ENCODE measurements at places on chromosomes 3 and 15.

DNA sequence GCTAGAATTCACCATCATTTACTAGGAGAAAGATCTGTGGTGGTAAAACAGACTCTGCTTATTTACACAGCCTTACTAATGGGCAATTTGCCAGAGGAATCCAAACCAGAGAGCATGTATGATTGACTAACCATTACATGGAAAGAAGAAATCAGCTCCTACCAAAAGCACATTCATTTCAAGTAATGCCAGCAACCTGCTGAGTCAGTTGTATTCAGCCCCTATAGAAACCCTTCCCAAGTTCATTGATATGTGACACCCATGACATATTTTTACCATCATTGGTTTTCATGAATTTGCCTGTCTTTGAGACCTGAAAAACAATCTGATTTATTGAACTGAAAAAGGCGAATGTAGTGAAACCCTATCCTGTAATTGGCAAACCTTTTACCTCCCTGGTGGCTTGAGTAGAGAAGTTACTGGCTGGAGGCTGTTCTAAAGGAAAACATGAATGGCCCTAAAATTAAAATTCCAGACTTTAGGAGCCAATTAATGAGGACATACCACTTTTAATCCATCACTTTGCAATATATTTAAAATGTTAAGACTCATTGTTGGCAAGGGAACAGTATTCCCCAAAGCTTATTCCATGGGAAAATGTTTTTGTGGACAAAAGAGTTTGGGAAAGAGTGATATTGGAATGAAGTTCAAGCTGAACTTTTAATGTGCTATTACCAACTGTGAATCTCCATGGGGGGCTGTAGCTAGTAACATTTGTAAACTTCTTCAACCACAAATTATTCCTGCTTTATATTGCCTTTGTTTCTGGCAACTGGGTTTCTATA, 542.9 kb downstream of the FHIT start:
- DNase-seq, result no peak

DNA sequence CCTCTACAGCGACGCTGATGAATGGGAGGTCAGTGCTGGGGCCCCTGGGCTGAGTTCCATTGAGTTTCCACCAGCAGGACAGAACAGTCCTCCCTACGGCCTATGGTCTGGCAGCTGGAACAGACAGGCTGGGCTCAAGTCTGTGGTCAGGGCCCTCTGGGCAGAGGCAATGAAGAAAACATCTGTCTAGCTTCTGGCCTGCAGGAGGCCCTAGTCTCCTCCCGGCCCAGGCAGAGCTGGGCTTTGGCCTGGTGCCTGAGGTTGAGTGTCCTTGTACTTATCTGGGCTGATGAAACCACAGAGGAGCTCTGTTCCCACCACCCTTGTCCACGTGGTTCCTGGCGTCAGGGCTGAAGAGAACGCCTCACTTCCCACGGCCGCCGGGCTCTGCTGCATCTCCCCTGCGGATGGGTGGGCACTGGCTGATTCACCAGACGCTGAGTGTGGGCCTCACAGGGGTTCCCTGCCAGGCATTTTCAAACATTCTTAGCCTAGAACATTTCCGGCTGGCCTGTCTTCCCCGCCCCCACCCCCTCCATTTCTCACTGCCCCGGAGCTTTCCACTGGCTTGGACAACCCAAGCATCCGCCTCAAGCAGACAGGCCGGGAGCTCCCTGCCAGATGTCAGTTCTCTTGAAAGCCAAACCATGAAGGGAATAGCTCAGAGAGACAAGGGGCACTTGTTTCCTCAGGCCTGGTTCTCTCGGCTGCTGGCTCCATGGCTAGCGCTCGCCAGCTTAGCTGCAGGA, 20.3 kb downstream of the PPCDC start:
- no peak for DNase-seq

DNA sequence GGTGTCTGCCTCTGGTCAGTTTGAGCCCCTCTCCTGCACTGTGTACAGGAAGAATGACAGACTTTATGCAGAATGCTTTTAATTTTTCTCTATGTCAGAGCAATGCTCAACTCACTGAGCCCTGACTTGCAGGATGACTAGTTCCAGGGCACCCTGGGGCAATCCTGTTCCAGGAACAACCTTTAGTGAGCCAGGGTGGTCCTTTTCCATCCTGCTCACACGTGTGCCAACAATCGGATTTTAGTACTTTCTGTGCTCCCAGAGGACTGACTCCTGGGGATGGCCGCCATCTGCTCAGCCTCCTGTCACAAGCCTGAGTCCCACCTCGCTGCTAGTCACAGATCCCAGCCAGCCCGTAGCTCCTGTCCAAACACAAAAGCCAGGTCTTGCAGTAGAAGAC, 48.2 kb upstream of the ALDH1A3 start:
- no peak for DNase-seq

GRCh38 chr3:12824299-12824698, 17.1 kb downstream of the RPL32 start:
- no peak for DNase-seq

DNA sequence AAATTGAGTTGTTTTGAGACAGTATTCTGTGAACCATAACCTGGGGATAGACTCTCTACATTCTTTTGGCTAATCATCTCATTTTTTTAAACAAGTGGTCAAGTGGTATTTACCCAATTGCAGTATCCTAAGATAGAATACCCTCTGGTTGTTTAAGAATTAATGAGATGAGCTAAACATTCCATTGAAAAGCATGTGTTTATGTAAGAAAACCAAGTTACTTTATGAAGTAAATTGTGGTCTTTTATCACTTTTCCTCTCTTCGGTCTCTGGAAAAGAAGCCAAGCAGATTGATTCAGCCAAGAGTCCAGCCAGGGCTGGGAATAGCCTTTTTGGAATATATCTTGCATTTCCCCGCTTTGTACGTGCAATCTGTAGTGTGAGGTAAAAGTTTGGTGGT, 185.7 kb upstream of the TOPAZ1 start:
- no peak for DNase-seq

GRCh38 chr3:157131861-157132260, 28.1 kb downstream of the CCNL1 start:
- no peak for DNase-seq

DNA sequence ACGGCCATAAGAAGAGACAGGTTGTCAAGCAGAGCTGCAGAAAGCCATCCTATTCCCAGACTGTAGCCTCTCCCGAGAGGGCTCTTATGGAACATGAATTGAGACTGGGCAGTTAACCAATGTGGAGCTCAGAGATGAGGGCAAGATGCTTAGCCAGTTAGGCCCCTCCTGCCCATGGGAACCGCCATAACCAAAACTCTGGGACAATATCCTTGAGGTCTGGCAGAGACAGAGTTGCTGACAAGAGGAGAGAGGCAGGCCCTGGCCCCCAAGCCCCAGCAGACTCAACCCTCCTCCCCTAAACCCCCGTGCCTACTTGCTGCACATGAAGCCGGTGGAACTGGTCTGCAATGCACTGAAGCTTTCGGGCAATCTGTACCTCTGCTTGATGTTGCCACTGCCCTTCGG, 4.8 kb downstream of the BMF start:
- no peak for DNase-seq

DNA sequence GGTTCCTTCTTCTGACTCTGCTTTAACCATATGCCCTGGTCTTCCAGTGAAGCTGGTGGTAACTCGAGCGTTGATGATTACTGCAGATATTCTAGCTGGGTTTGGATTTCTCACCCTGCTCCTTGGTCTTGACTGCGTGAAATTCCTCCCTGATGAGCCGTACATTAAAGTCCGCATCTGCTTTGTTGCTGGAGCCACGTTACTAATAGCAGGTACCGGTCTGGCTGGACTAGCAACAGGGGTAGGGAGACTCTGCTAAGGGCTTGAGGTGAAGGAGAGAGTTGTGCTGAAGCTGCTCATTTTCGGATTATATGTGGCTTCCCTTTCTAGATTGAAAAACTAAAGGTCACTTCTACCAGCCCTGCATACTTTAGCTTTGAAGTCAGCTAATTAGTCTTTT, 16.8 kb downstream of the CLDN16 start:
- no peak for DNase-seq

- no peak for DNase-seq
Measured at GRCh38 chr3:114741066-114741465, 406.0 kb downstream of the ZBTB20 start.
